ENCODE measurements at places on chromosomes 3 and 15.

DNA sequence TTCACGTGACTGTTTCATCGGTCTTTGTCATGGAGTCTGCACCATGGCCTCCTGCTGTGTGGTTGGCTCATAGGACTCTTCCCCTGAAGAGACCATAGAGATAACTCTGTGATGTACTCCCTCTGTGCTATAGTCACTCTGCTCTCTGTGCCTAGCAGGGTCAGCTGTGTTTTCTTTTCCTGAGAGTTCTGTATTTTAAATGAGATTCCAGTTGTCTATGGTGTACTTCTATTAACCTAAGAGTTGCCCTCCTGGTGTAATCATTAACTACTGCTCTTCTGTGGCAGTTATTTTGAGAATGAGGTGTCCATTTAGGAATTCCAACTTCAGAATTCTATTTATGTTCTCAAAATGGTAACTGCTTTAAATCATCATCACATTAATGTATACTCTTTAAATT is 114.5 kb upstream of the ARPP21 start:
- DNase-seq: no peak

GRCh38 chr3:165797551-165797950 is 39.7 kb downstream of the BCHE start:
- no peak for DNase-seq

GRCh38 chr3:187623285-187623814 is 46.8 kb downstream of the SST start:
- DNase-seq: no peak

DNA sequence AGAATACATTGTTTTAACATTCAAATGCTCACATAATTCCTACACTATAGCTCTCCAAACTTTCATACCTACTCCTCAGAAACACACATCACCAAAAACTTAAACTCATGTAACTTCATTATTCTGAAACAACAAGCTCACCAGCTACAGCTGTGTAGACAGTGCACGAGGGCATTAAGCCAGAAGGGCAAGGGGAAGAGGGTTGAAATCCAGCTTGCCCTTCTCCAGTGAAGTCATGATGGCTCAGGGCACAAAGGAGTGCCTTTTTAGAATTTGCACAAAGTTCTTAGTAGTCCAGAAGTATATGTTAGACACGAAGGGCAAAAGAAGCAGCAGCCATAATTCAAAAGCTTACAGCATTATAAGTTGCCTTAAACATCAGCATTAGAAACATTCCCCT is 8.6 kb downstream of the SLC12A6 start:
- DNase-seq: no peak

DNA sequence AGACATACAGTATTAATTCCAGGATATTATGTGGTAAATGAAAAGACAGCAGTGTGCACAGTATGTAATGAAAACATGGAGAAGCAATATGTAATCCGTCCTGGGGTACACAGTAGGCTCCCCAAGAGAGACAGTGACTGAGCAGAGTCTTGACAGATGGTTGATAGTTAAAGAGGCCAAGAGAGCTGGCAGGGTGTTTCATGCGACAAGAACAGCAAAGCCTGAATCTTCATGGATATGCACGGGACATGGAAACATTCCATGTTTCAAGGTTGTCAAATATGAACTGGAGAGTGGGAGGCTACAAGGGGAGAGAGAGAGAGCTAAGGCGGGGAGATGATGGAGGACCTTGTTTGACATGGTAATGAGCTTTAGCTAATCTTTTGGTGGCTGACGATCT is 338.4 kb downstream of the IL5RA start:
- DNase-seq: no peak

- no peak for DNase-seq
Measured at GRCh38 chr3:50258029-50258680, 10.8 kb upstream of the SEMA3B start.

DNA sequence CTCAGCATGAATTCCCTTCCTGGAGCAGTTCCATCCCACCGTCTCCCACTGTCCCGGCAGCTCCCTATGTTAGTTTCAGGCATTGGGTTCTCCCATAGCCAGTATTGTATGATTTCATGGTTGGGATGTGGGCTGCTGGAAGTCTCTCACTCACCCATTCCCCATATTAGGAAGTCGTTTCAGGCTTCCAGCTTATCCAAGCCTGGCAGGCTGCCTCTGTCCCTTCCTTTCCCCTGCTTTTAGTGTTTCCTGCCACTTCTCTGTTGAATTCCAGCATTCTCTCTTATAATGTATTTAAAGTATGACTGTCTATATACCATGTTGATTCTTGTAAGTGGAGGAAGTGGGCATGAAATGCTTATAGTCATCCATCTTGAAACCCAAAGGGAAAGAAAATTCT is 309.7 kb upstream of the RBMS3 start:
- DNase-seq: no peak

DNA sequence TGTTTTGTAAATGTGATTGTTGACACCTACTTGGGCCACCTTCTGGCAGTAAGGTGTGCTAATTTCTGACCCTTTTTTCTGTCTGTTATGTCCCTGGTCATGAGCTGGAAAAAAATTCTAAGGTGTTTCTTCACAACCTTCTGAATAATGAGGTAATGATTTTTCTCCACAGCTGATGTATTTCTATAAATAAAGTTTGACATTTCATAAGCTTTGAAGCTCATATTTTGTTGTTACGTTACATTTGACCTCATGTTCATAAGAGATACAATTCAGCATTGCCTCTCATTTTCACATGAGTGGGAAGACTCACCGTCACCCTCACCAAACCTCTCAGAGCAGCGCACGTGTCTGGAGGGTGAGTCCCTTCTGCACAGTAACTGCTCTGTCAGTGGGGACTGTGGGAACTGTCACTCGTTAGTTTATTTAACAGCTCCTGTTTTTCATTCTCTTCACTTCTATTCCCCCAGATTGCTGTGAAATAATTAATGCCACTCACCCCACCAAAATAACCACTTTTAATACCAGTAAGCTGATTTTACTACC is 140.9 kb downstream of the PLCL2 start:
- DNase-seq: no peak

- no peak for DNase-seq
Measured at GRCh38 chr15:29032229-29032625, 146.5 kb downstream of the APBA2 start.

DNA sequence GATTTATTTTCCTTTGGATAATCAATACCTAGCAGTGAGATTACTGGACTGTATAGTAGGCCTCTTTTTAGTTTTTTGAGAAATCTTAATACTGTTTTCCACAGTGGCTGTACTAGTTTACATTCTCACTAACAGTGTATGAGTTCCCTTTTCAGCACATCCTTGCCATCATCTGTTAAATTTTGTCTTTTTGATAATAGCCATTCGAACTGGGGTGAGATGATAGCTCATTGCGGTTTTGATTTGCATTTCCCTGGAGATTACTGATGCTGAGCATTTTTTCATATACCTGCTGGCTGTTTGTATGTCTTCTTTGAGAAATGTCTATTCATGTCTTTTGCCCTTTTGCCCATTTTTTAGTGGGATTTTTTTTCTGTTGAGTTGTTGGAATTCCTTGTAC is 210.8 kb downstream of the CGGBP1 start:
- no peak for DNase-seq

- DNase-seq: no peak
Measured at GRCh38 chr3:121883507-121883906, 10.7 kb upstream of the SLC15A2 start.

- DNase-seq: no peak
Measured at GRCh38 chr15:37758412-37758811, 176.0 kb upstream of the TMCO5A start.

GRCh38 chr3:100984308-100984707 is 8.9 kb downstream of the ABI3BP start:
- DNase-seq: no peak

DNA sequence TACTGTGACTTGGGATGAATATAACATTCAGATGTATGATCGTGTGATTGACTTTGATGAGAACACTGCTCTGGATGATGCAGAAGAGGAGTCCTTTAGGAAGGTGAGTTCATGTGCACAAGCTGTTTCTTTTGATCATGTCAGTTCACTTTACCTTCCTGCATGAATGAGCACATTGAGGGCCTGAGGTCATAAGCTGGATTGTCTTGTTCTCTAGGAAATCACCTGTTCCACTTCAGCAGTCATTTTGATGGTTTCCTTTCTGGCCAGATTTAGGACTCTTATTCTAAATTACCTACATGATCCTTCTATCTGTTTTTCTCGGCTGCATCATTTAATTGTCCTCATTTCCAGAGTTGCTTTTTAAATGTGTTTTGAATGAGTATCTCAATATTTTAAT is 4.1 kb downstream of the RCN2 start:
- DNase-seq: no peak

- no peak for DNase-seq
Measured at GRCh38 chr3:143167969-143168854, 48.6 kb downstream of the CHST2 start.

DNA sequence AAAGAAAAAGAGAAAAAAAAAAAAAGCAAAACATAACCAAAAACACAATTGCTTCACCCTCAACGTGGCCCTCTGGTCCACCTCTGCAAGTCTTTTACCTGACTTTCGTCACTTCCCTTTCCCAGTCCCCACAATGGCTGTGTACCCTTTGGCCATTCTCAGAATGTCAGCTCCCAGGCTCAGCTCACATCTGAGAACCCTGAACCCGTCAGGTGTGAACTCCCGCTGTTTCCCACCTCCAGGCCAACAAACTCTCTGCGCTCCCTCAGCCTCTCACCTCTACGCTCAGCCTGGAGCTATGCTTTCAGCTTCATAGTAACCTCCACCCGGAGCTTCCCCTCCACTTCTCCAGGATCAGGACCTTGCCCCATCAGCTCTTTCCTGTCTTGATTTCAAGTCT is 23.6 kb downstream of the ZSCAN2 start:
- DNase-seq: no peak

- no peak for DNase-seq
Measured at GRCh38 chr15:84647726-84648125, 6.4 kb downstream of the WDR73 start.

- DNase-seq: no peak
Measured at GRCh38 chr3:69612791-69613190, 126.5 kb upstream of the MITF start.

DNA sequence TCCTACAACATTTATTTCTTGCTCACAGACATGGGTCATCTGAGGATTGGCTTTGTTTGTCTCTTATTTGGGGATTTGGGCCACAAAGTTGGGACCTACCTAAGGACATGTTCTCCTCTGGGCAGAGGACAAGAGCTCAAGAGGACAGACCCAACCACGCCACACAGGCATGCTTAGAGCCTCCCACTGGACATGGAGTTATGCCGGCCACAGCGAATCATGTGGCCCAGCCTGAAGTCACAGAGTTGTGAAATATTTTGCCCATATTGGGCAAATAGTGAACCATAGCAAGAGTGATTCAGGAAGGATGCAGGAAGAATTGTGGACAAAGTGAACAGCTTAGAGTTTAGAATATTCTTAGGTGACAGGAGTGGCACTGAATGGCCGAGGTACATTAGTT is 9.9 kb downstream of the TRAK1 start:
- DNase-seq: peak; percentile 60

GRCh38 chr3:16330351-16330750 is 65.3 kb downstream of the OXNAD1 start:
- no peak for DNase-seq

DNA sequence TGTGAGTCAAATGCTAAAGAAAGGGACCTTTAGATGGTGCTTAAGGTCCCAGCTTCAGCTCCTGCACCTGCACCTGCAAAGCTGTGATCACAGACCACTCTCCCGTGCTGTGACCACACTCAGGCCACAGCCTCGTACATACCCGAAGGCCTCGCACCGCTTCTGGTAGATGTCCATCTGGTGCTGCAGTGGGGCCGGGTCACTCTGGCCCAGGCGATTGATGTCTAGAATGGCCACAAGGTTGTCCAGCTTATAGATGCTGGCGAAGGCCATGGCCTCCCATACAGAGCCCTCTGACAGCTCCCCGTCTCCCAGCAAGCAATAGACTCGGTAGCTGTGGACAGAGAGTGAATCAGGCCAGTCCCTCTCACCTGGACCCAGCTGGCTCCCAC is 21.0 kb downstream of the TKT start:
- no peak for DNase-seq

GRCh38 chr15:88710027-88710715 is 71.4 kb downstream of the ISG20 start:
- no peak for DNase-seq
